ENCODE measurements at places on chromosomes 2 and 18. TPM values are rescaled to one million over a fixed set of nuclear protein-coding genes. Genes with fewer than 3 reads are reported as not detected.

Gene CMPK2
- 4.5 TPM for total RNA-seq

Gene VIL1
- total RNA-seq, result 0.54 TPM

- no peak overlapping the region for H3K27ac ChIP-seq
- no peaks in the 10 kb centered on the region for H3K36me3 ChIP-seq
- H3K4me3 ChIP-seq, result no peak overlapping the region
- H3K4me1 ChIP-seq, result no peaks in the 10 kb centered on the region
- no peak for DNase-seq
Observed at GRCh38 chr2:180442860-180443644, 436.0 kb upstream of the CWC22 start.

DNA sequence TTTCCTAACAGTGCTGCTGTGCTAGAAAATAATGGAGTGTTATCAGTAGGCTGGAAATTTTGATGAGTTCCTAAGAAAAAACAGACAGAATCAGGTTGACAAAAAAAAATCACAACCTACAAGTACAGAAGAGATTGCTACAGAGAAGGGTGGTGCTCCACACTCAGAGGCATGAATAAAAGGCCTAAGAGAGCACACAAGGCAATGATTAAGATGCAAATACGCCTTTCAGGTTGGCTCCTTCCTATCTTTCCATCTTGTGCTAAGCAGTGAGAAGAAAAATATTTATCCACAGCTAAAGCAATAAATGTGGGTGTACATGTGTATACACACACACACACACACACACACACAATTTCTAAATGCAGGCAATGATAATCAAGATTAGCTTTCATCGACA is 130.6 kb upstream of the UBE2E3 start:
- H3K4me1 ChIP-seq, result no peaks in the 10 kb centered on the region
- H3K27ac ChIP-seq, result no peak overlapping the region
- no peak overlapping the region for H3K4me3 ChIP-seq
- H3K27me3 ChIP-seq, result no peaks in the 10 kb centered on the region

Measured in mesothelial cell of epicardium (in vitro differentiated cells).